CD4-positive, alpha-beta T cell treated with Interleukin-6 for 4 hours (primary cell): ENCODE measurements at places on chromosomes 7 and 10.

GRCh38 chr10:51928162-51928561 lies 228.8 kb upstream of the CSTF2T start:
- no peak for DNase-seq

DNA sequence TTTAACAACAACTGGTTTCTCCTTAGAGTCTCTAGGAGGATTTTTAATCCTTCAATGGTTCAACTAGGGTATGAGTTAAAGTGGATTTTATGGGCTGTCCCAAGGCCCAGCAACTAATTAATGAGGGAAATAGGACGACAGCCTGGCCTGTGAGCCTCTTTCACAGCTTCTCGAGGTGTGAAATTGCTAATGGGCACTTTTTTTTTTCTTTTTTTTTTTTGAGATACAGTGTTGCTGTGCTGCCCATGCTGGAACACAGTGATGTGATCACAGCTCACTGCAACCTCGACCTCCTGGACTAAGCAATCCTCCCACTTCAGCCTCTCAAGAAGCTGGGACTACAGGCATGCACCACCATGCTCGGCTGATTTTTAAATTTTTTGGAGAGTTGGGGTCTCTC lies 87.0 kb downstream of the MARCHF5 start:
- no peak for DNase-seq

DNA sequence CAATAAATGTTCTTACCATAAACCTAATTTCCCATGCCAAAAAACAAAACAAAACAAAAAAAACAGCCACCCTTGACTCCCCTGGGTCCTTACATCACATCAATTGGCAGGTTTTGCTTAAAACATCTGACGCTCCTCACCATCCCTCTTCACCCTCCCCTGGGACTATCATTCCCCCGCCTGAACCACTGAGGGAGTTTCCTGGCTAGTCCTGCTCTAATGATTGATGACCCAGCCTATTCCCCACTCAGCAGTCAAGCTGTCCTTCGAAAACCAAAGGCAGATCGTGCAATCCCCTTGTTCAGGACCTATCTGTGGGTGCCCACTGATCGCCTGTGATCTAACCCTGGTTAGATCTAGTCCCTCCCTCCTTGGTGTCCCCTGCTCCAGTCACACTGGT lies 11.2 kb upstream of the FRMPD2 start:
- no peak for DNase-seq

GRCh38 chr10:60652628-60653027 lies 125.7 kb upstream of the CDK1 start:
- DNase-seq, result no peak
